ENCODE measurements at places on chromosomes 11 and 22.

DNA sequence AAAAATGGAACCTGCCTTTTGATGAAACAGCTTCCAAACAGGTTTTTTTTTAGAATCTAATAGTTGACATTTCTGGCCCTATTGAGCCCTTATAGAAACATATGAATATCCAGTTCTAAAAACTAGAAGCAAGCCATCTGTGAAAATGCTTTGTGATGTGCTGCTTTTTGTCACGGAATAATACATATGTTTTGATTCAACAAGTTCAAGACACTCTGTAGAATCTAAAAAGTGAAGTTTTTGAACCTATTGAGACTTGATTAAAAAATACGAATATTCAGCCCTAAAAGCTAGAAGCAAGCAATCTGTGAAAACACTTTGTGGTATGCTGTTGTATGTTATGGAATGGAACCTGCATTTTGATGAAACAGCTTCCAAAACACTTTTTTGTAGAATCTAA is 106.7 kb upstream of the VPREB1 start:
- no peak for ATAC-seq

GRCh38 chr11:95078526-95078925 is 11.1 kb upstream of the ENDOD1 start:
- ATAC-seq = no peak

DNA sequence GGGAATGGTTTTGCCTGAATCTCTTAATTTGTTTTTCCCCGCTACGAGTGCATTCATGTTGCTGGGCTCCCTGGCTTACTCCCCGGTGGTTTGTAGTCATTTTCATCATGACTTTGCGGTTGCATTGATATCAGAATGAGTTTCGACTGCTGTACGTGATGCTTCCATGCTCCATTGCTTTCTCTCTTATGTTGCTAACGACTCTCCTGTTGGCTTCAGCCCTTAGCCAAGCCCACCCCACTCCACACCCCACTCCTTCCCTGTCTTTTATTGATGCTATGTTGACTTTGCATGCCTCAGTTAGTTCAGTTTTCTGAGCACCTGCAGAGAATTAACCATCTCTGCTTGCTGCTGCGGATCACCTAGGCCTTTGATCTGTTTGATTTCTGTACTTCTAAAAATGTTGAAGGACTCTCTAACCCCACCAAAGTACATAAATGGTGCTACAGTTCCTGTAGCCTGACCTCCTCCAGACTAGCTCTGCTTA is 65.3 kb downstream of the ARFGAP2 start:
- ATAC-seq = no peak

DNA sequence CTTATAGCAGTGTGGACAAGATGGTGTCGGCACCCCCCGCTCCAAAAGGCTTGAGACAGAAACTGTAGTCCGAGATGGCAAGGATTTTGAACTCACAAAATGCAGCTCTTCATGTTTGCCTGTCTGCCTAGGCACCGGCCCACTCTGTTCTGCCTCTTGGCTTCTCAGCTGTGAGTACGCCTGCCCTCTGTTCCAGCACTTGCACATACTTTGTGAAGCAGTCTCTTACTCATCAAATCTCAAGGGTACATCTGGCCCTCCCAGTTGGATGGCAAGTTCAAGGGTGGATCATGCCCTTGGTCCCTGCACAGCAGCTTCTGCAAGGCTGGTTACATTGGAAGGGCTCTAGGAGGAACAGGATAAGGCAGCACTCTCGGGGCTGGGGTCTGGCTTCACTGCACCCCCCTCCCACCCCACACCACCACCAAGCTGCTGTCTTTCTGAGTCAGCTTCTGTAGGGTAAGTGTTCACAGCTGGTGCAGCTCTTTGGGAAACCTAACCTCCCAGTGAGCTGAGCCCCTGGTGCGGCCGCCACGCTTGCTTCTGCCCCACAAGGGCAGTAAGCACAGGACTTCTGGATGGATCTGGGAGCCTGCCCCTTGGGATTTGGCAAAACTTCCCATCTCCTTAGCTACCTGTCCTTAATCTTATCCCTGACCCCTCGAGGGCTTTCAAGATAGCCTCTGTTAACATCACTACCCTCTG is 37.2 kb downstream of the FAM83F start:
- ATAC-seq = no peak

- no peak for ATAC-seq
Observed at GRCh38 chr11:86696004-86696403, 23.6 kb upstream of the ME3 start.

- ATAC-seq = peak; percentile 69
Observed at GRCh38 chr11:13487661-13488030, 8.2 kb downstream of the PTH start.

DNA sequence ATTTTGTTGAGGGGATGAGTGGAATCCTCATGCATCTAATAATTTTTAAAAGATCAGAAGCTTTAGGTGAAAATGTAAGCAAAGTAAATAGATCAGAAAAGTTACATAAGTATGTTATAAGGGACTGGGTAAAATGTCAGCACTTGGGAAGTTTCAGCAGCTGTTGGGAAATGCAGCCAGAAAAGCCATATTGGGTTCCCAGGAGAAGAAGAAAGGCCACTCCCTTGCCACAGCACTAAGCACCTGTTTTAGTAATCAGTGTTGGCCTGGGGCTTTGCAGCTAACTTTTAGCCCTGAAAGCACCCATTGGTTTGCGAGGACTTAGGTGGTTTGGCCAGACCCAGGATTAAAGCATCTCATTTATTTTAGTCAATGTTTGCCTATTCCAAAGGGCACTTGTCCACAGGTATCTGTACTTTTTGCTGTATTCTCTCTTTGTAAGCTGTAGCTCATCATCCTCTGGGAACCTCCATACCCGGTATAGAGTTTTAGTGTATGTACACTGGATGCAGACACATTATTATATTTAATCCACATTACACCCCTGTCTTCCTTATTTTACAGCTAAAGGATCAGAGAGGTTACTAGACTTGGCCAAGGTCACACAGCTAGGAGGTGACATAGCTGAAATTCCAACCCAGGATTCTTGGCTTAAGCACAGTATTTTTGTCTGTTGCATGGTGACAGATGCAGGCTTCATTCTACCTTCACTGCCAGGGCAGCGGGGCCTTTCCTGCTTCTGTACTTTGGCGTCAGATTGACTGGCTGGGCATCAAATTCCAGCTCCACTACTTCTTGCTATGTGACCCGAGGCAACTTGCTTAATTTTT is 127.7 kb upstream of the SESN3 start:
- no peak for ATAC-seq

DNA sequence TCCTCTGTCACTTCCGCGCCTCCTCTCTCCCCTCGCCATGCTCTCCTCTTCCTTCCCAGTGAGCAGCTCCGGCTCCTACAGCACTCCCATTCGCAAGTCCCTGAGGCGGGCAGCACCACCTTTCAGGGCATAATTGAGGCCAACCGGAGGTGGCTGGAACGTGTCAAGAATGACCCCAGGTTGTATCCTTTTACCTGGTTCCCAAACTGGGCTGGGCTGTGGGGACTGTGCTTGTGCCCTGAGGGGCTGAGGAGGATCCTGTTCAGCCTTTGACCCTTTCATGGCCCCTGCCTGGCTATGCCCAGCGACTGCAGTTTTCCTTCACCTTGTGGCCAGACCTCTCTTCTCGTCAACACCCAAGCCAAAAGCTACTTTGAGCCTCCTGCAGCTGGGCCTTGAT is 84.1 kb downstream of the CEP164 start:
- no peak for ATAC-seq

DNA sequence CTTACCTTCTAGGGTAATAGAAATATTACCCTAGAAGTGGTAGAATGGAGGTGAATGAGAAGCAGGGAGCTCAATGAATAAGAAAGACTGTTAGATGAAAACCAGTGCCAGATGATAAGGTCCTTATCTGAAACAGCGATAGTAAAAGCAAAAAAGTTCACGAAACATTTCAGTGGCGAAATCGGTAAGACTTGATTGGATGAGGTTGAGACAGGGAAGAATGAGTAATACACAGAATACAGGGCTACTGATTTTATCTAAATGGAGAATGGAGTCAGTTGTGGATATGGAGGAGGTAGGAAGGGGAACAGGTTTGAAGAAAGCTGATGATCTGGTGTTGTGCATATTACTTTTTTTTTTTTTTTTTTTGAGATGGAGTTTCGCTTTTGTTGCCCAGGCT is 96.5 kb downstream of the GALNT18 start:
- ATAC-seq = no peak

DNA sequence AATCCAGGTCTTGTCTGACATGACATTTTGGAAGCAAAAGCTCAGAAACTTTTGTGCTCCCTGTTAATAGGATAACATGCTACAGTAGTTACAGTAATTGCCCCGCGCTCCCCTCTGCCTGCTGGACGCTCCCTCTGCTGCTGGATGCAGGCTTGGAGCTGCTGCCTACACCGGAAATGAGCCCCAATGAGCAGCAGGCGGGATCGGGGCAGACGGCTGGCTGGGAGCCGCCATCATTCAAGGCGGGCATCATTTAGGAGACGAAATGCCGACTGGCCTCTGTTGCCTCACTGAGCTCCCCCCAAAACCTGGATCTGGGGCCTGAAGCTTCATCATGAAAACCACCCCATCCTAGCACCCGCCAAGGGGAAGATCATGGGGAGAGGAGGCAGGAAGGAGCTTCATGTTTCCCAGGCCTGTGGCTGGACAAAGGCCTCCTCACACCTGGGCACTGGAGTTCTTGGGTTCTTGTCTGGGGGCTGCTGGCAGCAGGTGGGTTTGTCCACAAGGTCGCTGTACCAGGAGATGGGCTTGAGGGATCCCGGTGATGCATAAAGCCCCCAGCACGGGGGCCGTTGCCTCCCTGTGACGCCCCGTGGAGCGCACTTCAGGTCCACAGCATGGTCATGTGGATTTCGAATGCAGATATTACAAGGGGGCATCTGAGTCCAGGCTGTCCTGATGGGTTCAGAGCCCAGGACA is 664.3 kb downstream of the BRD1 start:
- no peak for ATAC-seq

DNA sequence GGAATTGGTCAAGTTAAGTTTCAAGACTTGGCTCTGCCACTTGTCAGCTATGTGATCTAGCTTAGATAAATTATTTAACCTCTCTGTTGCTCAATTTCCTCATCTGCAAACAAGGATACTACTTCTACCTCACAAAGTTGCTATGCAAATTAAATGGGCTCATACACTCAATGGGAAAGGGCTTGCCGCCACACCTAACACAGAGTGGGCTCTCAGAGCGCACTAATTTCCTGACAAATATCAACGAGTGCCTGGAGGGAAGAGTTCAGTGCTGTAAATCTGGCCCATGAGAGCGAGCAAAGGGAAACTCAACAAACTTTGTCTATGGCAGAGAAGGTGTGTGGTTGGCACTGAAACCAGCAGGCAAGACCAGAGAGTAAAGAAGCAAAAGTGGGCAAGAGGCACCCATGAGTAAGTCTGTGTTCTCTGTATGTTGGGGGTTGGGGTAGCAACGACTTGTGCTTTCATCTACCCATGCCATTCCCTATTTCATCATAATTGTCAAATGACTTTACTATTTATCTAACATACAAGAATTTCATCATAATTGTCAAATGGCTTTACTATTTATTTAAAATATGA is 60.7 kb upstream of the PHF21A start:
- no peak for ATAC-seq

DNA sequence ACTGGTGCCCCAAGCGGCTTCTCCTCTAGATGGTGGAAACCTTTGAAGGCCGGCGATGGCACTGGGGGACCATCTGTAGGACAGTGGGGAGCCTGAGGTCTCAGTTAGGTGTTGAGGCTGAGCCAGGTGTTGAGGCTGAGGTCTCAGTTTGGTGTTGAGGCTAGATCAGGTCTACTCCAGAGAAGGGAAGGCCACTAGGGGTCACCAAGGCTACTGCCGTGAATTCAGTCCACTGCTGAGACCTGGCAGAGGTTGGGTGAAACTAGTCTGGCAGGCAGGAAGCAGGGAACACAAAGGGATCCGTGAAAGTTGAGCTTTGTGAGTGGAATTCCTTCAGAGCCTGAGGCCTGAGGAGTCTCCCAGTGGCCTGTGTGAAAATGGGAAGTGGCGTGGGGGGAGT is 123.8 kb upstream of the FGF3 start:
- ATAC-seq = no peak

- ATAC-seq = no peak
Observed at GRCh38 chr11:74024261-74025029, 15.6 kb upstream of the UCP3 start.

DNA sequence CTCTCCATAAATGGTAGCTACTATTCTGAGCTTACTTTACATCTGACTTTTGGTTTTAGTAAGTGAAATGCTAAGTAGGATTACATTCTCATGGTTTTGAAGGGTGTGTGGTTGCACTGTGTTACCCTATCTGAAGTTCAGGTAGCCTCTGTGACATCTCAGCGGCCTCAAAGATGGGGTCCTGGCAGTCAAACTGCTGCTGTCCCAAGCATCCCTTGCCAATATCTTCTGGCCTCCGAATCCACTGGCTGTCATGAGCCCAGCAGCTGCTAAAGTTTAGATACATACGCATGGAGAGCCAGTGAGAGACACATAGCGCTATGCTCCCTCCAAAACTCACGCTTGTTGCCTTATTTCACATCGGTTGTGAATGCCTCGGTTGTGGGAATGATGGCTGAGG is 34.9 kb downstream of the UBASH3B start:
- peak; percentile 35 for ATAC-seq

GRCh38 chr11:31424652-31425051 is 55.0 kb downstream of the DNAJC24 start:
- no peak for ATAC-seq

- ATAC-seq = no peak
Observed at GRCh38 chr11:65576232-65576866, 496 bp downstream of the EHBP1L1 start.

- ATAC-seq = no peak
Observed at GRCh38 chr11:98564881-98565280, 455.9 kb upstream of the CNTN5 start.

- no peak for ATAC-seq
Observed at GRCh38 chr11:71478528-71478840, 25.5 kb downstream of the NADSYN1 start.

DNA sequence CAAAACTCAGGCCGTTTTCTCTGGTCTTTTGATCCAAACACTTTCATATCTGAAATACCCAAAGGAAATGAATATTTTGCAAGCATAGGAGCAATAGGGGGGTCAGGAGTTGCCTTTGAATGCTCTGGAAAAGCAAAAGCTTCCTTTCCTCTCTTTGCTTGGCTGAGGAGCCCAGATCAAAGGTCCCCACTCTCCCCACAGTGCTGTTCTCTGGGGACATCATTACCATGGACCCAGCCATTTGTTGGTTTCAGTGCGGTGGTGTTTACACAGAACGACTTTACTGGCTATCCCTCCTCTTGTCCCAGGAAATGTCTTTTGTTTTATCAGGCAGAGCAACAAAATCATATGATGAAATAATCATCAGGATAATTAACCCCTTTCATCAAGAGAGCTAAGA is 1089.1 kb downstream of the TBC1D22A start:
- no peak for ATAC-seq

DNA sequence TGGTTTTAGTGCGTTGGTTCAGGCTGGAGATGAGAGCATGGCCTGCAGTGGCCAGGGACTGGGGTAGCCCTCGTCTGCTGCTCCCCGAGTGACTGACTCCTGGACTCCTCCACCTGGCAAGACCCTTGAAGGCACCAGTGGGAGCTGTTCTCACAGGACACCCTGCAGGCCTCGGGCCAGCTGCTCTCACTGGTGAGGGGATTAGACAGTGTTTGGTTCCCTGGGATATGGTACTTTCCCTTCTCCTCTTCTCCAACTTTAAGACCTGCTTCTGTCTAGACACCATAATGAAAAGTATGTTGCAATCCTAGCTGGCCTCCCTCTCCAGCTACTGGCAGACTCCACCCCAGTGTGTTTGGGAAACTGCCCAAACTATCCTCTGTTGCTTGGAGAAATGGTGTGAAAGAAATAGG is 168.8 kb upstream of the CADM1 start:
- no peak for ATAC-seq

Measured in activated CD4-positive, CD25-positive, alpha-beta regulatory T cell treated with anti-CD3 and anti-CD28 coated beads, Interleukin-2, amount 50 U/mL, for 24 hours (primary cell).